ENCODE measurements at places on chromosomes 3 and 15. TPM values are rescaled to one million over a fixed set of nuclear protein-coding genes. Genes with fewer than 3 reads are reported as not detected.

DNA sequence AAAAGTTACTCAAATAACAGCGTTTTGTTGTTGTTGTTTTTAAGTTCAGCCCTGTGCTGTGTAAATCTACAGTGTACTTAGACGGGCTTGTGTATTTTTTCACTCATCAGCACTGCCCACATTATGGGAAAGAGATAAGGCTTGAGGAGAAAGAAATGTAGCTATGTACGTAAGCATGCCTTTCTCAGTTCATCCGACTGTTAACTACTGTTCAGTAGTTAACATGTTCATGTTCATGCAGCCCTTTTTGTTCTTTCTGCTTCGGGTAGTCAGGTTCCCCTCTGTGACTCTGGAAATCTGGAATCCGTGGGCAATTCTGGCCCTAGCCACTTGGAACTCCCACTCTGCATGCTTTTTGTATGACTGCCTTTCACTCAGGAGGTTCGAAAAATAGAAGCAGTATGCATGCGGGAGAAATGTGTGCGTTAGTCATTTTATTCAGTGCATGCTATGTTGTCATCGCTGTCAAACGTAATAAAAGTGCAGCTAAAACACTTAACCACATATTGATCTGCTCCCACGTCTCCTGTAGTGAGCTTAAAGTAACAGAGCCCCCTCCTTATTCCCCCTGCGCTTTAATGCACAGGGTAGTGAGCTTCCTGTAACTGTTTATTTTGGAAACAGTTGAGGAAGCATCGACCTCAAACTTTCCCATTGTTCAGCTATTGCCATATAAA is 283.1 kb upstream of the NR2F2 start:
- no peak for DNase-seq

Gene NT5DC2
- 377 TPM for total RNA-seq

DNA sequence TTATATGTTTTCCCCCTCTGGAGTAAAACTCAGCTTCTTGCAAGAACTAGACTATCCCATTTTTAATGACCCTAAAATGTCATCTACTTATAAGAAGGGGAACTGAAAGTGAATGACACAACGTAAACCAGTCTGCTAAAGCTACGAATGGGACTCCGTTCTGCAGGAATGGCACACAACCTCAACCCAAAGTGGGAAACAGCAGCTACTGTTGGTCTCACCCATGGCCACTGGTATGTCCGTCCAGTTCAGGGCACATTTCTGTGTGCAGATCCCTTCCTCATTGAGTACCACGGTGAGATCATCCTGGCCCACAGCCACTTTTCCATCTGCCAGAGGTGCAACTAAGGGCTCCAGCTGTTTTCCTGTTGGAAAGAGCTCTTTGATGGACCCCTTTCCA is 23.8 kb downstream of the VPS39 start:
- no peak for DNase-seq

Gene PRTG
- total RNA-seq, result 3.6 TPM

DNA sequence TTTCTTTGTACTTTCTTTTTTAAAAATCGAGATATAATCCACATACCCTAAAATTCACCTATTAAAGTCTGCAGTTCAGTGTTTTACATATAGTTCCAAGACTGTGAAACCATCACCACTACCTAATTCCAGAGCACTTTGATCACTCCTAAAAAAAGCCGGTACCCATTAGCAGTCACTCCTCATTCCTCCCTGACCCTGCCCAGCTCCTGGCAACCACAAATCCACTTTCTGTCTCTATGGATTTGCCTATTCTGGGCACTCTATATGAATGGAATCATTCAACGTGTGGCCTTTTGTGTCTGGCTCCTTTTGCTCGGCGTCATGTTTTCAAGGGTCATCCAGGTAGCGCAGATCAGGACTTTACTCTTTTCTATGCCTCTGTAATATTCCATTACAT is 17.3 kb downstream of the TRPM1 start:
- no peak for DNase-seq

DNA sequence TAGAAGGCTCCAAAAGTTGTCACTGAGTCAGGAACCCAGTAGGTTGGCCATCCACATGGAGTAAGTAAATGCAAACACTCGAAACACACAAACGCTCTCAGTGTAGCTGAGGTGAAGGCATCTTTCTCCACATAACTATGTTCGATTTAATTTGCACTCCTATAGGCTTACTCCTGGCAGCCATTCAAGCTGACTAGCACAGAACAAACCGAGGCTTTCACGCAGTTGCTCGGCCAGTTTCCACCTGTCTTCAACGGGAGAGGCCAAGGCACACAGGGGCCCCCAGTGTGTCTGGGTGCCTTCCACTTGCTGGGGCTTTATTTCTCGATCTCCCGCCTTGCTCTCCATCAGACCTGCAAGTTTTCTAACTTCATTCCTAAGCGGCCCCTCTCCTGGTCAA is 18.9 kb downstream of the RGMA start:
- DNase-seq, result no peak

DNA sequence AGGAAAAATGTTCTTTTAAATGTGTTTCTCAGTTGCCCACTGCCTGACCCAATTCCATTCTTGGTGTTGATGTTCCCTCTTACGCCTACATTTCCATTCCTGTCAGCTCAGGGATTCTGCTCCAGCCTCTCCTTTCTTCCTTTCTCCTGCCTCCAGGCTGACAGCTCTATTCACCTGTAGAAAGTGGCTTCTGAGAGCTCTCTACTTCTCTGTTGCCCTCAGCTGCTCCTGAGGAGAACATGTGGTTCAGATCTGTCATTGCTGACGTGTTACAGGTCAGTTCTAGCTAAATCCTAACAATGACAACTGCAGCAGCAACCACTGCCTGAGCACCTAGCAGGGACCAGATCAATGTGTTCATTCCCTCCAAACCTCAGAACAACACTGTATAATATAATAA is 144.9 kb upstream of the PLAAT1 start:
- DNase-seq, result no peak

DNA sequence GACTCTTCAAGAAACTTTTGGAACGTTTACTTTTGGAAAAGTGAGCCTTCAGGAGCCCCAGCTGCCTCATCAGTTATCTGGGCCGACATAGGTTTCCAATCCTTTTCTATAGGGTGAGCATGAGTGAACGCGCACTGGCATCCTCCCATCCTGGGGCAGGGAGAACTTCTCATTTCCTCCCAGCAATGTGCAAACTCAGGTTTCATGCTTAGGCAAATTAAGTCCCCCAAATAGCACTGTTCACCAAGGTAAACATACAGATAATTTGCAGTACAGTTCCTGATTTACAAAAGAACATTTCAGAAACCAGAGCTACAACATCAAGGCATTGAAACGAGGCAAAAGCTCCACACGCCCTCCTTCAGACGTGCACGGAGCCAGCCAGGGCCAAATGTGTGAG is 333.5 kb upstream of the NR2E3 start:
- DNase-seq, result no peak

Gene CCDC13
- total RNA-seq, result 0.79 TPM

Gene MBNL1
- total RNA-seq, result 16.0 TPM

Gene LIPC
- total RNA-seq, result not detected

GRCh38 chr3:88031642-88032077 is 27.1 kb downstream of the CGGBP1 start:
- DNase-seq, result no peak

DNA sequence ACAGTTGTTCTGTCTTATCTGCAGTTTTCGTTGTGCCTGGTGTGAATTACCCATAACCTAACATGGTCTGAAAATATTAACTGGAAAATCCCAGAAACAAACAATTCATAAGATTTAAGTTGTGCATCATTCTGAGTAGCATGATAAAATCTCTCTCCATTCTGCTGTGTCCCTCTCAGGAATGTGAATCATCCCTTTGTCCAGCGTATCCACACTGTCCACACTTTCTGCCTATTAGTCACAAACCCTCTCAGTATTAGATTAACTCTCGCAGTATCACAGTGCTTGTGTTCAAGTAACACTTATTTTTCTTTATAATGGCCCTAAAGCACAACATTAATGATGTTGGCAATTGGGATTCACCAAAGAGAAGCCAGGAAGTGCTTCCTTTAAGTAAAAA is 203.2 kb downstream of the CGGBP1 start:
- no peak for DNase-seq

Gene NAALADL2
- total RNA-seq, result 1.2 TPM

- no peak for DNase-seq
Measured at GRCh38 chr3:150049317-150049716, 78.6 kb upstream of the PFN2 start.

- DNase-seq, result no peak
Measured at GRCh38 chr3:78405745-78406144, 1362.1 kb downstream of the ROBO1 start.

Gene SERINC4
- 0.16 TPM for total RNA-seq

DNA sequence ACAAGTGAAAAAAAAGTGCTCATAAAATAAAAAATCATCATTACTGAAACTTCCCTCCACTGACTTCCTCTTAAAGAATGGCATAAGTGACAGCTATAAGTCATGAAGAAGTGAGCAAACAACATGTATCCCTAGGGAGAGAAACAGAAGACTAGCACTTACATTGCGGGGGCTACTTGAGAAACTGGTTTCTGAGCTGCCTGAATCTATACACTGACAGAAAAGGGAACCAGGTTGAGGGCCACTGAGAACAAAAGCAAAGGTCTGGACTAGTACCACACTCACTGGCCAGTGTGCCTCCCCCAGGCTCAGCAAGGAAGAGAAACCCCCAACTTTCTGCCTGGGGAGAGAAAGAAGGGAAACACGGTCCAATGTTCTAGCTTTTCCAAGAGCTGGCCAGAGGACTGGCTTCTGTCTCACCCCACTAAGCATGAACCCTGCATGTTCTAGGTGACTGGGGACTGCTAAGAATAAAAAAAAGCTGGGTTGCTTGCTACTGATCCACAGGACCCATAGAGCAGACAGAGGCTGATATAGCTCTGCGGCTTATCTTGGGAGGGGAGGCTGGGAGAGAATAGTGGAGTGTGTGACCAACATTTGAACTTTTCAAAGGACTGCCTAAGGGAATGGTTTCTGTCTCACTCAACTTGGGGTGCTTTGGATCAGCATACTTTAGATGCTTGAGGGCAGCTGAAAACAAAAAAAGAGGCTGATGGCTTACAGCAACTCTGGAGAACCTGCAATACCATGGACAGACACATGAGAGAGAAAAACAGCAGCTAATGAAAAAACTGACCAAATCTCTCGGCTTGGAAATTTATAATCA is 8.1 kb downstream of the RAD18 start:
- DNase-seq, result no peak

- no peak for DNase-seq
Measured at GRCh38 chr3:103706671-103707070, 1271.9 kb downstream of the ZPLD1 start.

Gene MEGF11
- 2.7 TPM for total RNA-seq

DNA sequence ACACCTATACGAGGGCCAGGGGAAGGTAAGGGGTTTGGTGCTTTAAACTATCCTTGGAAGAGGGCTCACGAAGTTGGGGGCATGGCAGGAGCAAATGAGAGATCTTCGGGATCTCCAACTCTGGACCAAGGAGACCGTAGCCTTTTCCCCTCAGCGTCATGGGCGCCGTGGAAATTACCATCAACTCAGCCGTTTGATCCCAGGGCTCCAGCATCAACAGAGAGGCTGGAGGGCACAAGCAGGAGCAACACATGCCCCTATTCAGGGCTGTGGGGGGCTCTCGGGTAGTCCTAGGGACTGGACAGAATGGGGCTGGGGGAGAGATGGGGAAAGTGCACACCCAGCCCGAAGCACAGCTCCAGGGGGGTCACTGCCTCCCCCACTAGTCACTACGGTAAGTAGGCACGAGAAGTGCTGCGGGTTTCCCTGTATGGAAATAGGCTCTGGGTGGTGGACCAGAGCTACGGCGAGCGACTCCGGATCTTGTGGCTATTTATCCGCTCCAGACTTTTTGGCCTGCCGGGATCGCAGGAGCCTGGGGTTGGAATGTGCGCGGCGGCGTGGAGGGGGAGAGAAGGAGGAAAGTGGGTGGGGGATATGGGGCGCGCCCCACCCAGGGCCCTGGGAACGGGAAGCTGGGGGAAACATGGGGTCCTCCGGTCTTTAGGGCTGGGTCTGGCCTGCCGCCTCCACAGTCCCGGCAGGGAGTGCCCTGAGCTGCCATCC is 539 bp upstream of the LAMB2 start:
- peak; percentile 81 for DNase-seq

DNA sequence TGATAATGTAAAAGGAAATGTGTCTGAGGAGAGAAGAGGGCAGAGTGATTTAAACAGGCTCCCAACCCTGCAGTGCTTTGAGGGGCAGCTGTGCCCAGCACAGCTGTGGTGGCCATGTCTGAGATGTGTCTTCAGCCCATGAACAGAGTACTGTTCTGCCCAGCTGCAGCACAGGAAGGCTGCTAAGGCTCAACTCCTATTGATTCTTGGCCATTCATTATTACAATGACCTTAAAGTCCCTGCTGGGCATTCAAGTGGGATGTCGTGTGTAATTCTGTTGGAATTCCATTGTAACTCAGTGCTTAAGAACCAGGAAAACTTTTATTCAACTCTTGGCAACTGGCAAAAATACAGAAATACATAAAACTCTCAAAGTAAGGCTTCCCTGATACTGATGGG is 229.3 kb downstream of the MCTP2 start:
- DNase-seq, result no peak

DNA sequence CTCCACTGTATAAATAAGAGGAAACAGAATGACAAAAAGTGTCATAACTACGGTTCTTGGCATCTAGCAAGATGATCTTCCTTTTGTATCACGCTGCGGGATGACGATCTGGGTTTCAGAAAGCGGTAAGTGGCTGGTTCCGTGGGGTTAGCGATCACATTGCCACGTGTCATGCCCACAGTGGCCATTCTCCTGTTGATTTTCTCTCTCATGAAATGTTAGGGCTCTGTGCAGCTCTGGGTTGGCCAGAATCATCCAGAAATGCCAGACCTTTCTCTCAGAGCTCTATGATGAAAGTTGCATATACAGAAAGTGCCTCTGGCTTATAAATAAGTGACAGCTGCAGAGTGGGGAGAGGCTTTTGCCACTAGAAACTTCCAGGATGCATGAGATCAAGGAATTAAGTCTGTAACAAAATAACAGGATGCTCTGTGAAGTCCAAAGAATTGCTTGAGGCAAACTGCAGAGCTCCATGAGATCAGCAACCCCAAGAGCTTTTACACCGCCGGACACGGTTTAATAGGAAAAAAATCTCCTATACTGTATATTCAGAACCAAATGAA is 71.6 kb downstream of the ABTB1 start:
- no peak for DNase-seq

DNA sequence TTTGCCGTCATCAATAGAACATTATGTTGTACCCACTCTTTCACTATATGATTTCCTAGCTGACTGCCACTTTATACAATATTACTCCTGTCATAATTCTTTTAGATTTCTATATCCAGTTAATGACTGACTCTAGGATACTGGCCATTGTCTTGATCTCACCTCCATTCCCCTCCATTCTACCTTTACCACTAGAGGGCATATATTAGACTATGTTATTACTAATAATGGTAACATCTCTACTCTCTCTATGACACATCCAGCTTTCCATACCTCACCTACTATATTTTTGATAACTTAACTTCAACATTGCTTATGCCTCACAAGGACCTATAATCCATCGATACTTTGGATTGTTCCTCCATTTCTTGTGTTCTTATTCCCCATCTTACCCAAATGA is 31.4 kb upstream of the POU1F1 start:
- no peak for DNase-seq

DNA sequence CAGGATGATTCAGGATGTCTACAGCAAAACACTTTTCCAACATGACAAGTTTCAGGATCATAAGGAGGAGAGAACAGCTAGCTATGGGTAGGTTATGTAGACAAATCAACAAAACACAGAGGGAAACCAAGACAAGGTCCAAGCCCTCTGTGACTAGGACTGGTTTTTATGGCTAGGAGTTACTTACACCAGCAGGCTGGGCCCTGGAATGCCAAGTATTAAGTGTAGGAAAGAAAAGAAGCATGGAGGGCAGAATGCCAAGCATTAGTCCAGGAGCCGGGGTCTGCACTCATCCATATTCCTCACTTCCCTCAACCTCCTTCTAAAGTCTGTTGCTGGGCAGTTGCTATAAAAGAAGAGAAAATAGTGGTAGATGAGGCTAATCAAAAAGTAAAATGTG is 35.3 kb upstream of the PPP2R3A start:
- DNase-seq, result no peak

Gene FHIT
- 7.1 TPM for total RNA-seq
